ENCODE measurements at places on chromosomes 1 and 21.

GRCh38 chr1:101316256-101316655 is 79.4 kb downstream of the S1PR1 start:
- DNase-seq: no peak

- DNase-seq: no peak
Observed at GRCh38 chr1:178379807-178380206, 117.0 kb downstream of the CLEC20A start.

- DNase-seq: no peak
Observed at GRCh38 chr1:20486457-20487235, 636 bp upstream of the CAMK2N1 start.

DNA sequence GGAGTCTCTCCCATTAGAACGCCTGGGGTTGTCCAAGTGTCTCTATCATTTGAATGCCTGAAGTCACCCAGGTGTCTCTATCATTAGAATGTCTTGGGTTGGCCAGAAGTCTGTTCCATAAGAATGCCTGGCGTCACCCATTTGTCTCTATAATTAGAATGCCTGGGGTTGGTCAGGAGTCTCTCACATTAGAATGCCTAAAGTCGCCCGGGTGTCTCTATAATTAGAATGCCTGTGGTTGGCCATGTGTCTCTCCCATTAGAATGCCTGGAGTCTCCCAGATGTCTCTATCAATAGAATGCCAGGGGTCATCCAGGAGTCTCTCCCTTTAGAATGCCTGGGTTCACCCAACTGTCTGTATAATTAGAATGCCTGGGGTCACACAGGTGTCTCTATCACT is 54.5 kb downstream of the RNF187 start:
- no peak for DNase-seq

- no peak for DNase-seq
Observed at GRCh38 chr1:3522564-3523265, 68.2 kb downstream of the ARHGEF16 start.

GRCh38 chr1:59072583-59072947 is 224.3 kb upstream of the FGGY start:
- DNase-seq: no peak

DNA sequence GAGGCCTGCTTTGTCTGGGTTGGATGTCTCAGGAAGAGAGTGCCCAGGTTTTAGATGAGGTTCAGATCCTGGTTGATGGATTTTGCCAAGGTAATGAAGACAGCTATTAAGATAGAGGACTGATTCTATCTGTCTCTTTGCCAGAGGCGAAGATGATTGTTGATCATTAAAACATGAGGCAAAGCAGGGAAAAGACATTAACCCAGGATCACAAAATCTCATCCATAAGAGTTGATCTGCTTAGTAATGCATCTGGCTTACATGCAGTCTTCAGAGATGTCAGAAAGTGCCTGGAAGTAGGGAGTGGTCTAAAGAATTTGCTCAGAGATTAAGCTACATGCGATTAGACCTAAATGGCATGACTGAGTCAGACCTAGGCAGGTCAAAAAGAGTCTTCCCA is 229.6 kb upstream of the PLD5 start:
- no peak for DNase-seq

DNA sequence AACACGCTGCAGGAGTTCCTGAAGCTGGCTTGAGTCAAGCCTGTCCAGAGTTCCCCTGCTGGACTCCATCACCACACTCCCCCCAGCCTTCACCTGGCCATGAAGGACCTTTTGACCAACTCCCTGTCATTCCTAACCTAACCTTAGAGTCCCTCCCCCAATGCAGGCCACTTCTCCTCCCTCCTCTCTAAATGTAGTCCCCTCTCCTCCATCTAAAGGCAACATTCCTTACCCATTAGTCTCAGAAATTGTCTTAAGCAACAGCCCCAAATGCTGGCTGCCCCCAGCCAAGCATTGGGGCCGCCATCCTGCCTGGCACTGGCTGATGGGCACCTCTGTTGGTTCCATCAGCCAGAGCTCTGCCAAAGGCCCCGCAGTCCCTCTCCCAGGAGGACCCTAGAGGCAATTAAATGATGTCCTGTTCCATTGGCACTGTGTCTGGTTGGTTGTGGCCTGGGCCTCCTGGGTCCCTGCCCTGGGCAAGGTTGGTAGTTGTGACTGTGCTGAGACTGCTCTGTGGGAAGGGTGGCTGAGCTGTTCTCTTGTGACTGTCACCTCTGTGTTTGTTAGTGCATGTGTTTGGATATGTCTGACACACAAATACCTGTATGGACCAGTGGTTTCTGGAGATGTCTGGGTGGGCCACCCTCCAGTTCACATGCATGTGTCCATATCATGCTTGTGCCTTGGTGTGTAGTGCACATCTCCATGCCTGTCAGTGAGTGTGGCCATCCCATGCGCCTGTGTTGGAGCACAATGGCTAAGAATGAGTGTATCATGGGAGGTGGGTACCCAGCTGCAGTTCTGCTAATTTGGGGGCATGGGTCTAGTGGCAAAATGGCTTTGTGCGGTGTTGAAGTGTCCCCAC is 1.4 kb downstream of the SH3BGRL3 start:
- no peak for DNase-seq

- no peak for DNase-seq
Observed at GRCh38 chr1:100075773-100076172, 57.0 kb downstream of the SASS6 start.

- no peak for DNase-seq
Observed at GRCh38 chr1:236451796-236452373, 57.8 kb downstream of the EDARADD start.

DNA sequence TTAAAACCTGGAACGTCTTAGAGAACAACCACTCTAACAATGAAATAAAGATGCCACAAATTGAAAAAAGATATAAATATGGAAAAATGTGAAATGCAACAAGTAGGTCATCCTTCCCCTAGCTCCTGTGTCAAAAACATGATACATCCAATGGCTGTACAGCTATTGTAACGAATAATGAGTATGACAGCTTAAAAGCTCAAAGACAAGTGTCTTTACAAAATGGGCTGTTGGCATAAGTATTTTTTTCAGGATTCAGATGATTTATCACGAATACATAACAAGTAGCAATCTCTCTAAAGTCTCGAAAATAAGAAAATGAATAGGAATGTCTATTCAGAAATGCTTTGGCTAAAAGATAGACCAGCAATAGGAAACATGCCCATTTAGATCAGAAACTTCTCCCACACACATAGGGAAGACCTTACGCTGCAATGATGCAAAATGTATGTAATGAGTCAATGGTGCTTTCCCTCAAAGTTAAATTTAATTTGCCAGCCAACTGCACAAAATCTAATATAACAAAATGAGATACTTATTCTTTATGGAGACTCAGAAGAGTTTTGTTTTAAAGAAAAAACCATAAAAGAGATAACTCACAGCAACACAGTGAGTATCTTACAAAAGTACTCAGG is 8.3 kb downstream of the TGFBR3 start:
- no peak for DNase-seq

DNA sequence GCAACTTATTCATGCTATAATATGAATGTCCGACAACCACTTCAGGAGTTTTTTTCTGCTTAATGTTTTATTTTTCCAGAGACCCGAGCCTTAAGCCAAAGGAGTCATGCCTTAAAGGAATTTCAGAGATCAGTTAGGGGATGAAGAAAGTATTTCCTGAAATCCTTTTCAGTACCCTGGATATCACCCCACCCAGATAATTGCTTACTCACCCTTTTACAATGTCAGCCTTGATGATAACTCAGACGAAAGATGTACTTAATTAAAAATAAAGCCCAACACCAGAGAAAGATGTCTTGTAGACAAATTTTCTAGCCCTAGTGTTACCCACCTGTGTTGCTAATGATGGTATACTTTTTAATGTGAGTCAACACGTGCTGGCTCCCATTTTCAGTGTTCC is 124.1 kb downstream of the XCL2 start:
- DNase-seq: no peak

DNA sequence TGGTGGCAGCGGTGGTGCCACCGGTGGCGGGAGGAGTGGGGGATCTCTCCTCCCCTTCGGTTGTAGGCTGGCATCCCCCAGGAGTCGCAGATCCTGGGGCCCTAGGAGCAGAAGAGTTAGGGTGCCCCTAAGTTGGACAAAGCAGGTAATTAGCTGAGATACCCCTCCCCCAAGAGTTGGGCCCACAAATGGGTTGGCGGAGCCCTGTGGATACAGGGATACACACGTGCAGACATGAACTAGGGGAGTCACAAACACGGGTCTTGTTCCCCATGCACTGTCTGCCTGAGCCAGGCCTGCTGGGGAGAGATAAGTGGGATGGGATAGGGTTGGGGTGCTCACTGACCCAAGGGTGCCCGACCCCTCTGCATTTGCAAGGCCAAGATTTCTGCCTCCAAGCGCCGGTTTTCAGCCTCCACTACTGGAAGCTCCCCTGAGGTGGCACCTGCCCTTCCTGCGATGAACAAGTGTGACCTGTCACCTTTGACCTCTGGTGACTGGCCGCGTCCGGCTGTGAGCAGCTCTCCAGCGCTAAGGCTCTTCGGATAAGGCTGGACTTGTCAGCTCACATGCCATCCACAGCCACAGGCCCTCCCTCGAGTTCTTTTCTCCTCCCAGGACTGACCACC is 1.8 kb downstream of the CCDC17 start:
- no peak for DNase-seq

GRCh38 chr1:89649783-89650182 is 16.9 kb downstream of the LRRC8C start:
- no peak for DNase-seq

GRCh38 chr1:32884032-32884372 is 2.3 kb upstream of the HPCA start:
- no peak for DNase-seq

GRCh38 chr1:43890815-43891214 is 42.8 kb upstream of the ARTN start:
- no peak for DNase-seq

DNA sequence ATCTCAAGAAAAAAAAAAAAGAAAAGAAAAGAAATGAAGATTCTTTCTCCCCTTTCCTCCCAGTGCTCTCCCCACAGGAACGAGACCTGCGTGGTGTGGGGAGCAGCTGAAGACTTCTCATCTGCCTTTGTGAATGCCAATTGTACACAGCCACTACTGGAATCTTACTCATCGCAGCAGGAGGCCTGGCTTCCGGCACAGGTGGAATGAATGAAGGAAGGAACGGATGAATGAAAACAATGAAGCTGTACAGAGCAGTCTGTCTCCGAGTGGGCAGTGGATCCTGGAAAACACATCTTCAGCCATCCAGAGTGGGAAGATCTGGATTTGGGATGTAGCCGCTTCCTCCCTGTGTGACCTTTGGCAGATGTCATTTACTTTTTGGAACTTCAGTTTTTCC is 64.9 kb downstream of the RUNX3 start:
- no peak for DNase-seq

GRCh38 chr21:38669186-38669585 is 136.5 kb upstream of the ETS2 start:
- DNase-seq: no peak

Measured in NCI-H1436 treated with DMSO at 0.1 percent for 48 hours (cell line).